ENCODE measurements at places on chromosomes 1 and 21.

GRCh38 chr1:47380699-47381098, 35.4 kb upstream of the FOXE3 start:
- DNase-seq: no peak

DNA sequence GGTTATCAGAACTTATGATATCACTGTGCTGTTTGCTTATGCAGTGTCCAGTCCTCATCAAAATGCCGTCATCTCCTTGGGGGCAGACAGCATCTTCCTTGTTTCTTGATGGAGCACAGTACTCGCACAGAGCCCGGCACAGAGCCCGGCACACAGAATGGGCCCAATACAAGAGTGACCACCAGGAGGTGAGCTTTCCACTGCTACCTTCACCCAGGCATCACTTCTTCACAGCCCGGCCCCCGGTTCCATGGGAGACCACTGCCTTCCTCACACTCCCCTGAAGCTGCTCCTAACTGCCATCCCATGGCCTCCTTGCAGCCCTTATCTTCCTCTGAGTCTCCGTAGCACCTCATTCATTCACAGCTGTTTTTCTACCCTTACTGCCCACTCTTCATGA, 94.0 kb downstream of the TNR start:
- DNase-seq: no peak

GRCh38 chr21:14900611-14901010, 164.2 kb downstream of the NRIP1 start:
- DNase-seq: no peak

GRCh38 chr1:12400027-12400693, 170.3 kb downstream of the VPS13D start:
- no peak for DNase-seq

GRCh38 chr21:28633839-28634555, 358.7 kb downstream of the LTN1 start:
- no peak for DNase-seq

Measured in cortex of kidney (tissue), 1 donor.